ENCODE measurements at places on chromosomes 11 and 22.
A peak's percentile ranks its signal among the peaks of the same experiment; 100 is the strongest.

DNA sequence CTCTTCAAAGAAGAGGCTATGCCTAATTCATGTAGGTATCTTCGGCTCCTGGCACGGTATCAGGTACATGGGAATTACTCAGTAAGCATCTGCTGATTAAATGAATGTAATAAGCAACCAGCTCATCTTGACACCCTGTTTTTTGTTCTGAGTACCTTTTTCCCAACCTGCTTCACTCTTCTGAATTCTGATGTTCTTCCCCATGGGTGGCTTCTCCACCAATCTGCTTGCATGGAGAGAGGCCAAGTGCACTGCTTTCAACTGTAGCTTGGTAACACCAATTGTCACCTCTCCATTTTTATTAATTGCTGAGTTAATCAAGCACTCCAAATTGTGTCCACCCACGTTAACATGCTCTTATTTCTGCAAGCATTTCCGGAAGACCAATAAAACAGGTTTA, 40.5 kb downstream of the LARGE1 start:
- no peak for DNase-seq

DNA sequence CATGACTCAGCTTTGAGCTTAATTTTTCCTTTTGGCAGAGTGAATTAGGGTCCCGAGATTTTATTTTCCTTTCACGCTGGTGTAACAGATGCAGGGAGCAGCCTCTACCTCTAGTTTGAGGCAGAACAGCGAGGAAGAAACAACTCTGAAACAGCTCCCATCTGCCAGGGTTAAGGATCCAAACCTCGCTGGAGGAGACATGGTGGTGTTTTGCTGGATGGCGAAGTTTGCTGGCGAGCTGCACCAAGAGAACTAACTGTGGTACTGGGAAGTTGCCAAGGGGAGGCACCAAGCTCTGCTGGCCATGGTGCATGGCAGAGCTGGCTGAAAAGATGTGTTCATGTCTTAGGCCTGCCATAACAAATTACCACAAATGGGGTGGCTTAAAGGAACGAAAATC, 7.6 kb upstream of the ALKBH3 start:
- DNase-seq, result no peak

DNA sequence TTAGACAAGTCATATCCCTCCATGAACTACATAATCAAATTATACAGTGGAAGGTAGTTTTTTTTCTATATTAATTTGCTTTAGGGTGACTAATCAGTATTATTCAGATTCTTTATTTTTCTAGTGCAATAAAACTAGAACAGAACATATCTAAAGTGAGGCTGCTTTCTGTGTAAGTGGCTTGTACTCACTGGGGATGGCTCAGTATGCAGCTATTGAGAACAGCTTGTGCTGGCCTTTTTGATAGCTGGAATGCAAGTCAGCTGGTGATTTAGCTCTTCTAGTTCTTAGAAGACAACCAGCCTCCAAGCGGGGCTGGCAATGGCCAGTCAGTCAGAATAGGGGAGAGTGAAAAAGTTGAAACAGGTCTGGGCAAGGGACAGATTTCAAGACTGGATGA, 119.4 kb downstream of the BLID start:
- no peak for DNase-seq

GRCh38 chr11:65288706-65289536, 25.7 kb upstream of the CDC42EP2 start:
- no peak for DNase-seq

DNA sequence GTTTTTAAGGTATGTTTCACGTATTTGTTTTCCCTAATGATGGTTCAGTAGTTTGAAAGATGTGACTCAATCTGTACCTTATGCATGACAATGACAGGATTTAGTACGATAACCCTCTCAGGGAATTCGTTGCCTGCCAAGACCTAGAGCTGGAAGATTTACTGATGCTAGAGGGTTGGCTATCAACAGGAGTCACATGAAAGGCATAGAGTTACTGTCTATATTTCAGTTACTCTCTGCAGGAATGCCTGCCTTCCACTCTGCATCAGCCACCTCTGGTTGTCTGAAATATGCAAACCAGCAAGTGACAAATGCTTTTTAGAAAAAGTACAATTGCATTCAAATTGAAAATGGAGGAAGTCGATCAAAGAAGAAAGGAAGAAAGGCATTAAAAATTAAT, 276.3 kb upstream of the RAG2 start:
- no peak for DNase-seq

DNA sequence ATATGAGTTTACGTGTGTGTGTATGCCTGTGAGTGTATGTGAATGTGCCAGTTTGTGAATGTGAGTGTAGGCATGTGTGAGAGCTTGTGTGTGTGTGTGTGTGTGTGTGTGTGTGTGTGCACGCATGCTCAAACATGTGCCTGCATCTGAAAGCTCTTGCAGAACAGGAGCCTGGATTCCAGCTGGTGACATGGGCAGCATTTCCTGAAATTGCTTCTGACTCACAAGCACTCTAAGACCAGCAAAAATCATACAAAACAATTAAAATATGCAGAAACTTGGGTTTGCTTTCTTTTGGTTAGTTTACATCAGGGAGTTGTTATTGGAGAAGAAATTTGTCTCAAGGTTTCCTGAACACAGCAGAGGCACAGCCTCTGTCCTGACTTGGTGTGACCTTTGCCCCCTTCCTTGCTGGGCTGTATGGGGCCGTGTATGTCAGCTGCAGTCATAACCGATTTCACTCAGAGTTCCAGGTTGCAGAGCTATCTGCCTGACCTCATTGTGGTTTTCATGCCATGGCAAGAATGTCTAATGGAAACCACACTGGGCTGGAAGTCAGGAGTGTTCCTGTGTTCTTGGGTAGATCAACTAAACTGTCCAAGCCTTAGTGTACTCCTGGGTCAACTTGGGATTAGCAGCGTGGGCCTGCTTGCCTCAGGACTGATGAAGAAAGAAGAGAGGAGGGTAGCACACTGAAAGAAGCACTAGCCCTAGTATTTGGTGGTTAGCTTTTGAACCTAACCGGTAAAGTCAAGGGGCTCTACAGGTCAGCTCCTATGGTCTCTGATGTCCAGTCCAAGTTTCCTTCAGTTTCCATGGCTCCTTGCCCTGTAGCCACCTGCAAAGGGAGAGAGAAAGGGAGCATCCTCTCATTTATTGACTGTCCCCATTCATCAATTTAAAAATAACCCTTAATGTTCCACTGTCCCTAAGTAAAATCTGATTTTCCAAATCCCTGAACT, 143.7 kb downstream of the SNX19 start:
- DNase-seq, result no peak

DNA sequence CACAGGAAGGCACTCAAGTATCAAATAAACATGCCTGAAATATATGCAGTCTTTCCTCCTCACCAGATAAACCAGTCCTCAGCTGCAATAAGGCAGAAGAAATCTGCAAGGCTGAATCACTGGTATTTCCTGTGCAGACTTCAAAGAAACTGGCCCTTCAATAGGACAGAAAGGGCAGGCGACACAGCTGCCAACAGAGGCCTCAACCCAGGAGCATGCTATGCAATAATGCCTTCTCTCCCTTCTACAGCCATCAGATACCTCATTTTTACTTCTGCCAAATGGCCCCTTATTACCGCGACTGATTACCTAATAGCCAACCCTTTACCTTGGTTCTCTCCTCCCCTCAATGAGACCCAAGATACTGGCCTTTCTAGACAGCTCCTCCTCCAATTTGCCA, 8.0 kb downstream of the NUMA1 start:
- no peak for DNase-seq

GRCh38 chr22:19984201-19984753, 32.3 kb downstream of the ARVCF start:
- DNase-seq, result no peak

GRCh38 chr11:58647141-58647699, 24.8 kb downstream of the CNTF start:
- no peak for DNase-seq

DNA sequence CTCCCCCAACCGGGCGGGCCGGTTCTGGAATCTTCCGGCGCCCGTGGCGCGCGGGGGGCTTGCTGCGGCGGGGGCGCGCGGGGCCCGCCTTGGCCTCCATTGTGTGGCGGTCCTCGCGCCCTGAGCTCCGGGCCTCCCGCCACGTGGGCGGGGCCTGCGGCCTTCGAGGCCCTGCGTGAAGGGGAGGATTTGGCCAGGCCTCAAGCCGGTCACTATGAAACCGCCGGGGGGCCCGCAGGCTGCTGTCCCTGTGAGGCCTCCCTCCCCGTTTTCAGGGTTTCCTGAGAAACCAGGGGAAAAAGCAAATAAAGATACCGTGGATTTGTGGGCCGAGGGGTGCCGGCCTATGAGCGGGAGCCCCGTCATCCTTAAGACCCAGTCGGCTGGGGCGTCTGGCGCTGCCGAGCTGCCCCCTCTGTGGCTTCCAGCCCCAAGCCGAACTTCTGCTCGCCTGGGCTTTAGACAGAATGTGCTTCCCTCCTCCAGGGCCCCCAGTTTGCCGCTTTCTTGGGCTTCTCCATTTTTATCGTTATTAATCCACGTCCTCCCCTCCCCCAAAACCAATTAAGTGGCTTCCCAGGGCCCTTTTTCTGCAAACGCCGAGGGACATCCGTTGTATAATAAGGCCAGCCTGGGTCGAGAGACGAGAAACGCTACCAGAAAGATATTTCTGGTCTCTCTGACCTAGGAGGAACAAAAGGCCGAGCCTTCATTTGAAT, 602 bp downstream of the EWSR1 start:
- DNase-seq, result peak; percentile 53

DNA sequence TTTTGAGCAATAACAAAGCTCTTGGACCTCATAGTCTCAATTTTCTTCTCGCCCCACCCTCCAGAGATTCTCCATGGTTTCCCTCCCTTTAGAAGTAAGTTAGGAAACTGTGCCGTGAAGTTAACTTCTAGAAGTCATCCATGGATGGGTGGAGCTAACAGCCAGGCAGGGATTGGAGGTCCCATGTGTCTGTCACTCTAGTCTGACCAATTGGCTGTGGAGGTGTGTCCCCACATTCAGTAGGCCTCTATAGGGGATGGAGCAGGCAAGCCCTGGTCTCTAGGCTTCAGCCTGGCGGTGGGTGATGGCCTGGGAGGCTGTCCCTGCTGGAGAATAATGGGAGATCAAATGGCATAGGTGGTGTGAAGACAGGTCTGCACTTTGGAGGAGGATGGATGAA, 50.7 kb downstream of the TP53I11 start:
- DNase-seq, result no peak

- no peak for DNase-seq
These were observed 7.8 kb downstream of the BIRC3 start for GRCh38 chr11:102325088-102325487.

- no peak for DNase-seq
These were observed 23.8 kb downstream of the IGHMBP2 start for GRCh38 chr11:68927280-68928135.

DNA sequence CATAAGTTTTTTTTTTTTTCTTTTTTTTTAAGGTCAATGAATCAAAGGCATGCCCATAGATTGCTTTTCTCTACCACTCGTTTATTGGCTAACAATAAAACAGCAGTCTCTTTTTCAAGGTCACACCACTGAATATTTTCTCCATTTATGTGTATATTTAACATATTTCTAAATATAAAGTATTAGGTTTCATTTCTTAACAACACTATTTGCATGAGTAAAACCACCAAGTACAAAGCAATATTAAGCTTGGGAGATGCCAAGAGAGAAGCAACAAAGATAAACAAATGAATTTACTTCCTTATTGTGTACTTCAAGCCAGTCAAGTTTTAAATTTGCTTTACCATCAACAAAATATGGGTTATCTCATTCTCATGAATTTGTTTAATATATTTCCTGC, 708.9 kb upstream of the CCDC179 start:
- no peak for DNase-seq

GRCh38 chr11:120998581-120998980, 25.3 kb upstream of the TBCEL start:
- no peak for DNase-seq

DNA sequence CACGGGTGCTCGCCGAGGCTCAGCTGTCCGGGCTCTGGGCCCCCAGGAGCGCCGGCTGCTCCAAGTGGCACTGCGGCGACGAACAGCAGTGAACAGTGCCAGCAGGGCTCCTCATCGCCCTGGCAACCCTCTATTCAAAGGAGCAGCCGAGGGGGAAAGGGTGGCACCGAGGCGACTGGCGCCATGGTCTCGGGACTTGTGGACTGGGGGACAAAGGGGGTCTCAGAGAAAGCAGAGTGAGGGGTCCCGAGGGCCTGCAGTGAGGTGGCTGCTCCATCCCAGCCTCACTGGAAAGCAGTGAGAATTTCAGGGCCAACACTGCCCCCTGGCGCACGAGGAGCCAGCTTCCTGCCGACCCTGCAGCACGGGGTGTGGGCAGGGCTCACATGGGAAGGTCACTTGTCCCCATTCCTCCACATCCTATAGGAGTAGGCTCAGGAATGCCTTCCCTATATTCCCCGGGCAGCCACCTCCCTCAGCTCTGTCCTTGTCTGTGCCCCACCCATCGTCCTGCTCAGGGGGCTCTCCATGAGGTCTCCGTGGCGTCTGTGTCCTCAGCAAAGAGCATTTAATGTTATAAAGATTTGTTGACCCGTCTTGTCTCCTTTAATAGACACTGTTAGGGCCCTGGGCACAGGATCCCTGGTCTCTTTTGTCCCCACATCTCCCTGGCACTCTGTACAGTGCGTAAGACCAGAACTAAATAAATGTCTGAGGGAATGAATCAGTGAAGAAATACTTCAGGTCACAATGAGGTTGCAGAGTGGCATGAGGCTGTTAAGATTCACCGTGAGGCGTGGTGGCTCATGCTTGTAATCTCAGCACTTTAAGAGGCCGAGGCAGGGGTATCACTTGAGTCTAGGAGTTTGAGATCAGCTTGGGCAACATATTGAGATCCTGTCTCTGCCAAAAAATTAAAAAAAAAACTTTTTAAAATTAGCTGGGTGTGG, 26.4 kb downstream of the LRFN4 start:
- DNase-seq, result peak; percentile 55

- DNase-seq, result no peak
These were observed 724.2 kb downstream of the NTM start for GRCh38 chr11:132094598-132094997.
